GM13976 (cell line): ENCODE measurements at places on chromosomes 7 and 10.
A peak's percentile ranks its signal among the peaks of the same experiment; 100 is the strongest.

DNA sequence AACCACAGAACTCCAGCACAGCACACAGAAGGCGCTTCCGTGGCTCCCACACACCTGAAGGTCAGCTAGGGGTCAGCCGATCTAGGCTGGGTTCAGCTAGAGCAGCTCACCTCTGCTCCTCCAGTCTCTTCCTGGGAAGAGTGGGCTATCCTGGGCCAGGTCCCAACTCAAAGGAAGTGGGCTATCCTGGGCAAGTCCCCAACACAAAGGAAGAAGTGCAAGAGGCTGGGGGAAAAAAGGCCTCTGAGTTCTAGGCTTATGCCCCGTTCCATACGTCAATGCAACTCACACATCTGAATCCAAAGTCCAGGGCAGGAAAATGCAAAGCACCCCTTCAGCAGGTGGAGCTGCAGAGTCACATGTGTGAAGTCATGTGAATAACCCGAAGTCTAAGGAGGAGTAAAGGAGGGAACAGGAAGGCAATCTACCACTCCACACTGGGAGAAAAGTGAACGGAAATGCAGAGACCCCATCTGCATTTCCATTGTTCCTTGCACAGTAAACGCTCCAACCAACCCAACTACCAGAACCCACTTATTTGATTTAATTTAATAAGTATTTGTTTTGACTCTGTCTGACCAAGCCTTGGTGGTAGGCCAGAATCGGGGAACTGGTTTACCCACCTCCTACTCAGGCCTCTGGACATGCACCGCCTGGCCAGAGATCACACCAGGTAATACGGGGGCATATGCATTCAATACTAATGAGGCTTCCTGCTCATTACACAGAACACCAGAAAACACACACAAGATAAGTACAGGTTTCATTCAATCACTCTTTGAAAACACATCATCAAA, 95.5 kb upstream of the RNF32 start:
- no peak for DNase-seq

DNA sequence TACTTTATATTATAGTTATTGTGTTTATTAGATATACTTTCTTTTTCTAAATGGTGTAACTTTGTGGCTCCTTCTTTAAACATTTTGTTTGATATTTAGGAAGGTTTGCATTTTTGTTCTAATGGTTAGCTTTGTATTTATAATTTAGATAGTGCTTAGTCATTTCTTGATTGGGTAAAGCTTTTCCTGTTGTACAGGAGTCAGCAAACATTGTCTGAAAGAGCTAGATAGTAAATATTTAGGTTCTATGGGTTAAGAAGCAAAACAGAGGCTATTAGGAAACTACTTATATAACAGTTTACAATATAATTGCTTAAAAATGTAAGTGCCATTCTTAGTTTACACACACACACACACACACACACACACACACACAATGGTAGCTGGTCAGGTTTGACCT, 70.6 kb upstream of the CCDC6 start:
- DNase-seq = no peak

- no peak for DNase-seq
Observed at GRCh38 chr7:85471740-85472139, 284.9 kb upstream of the SEMA3D start.

- DNase-seq = no peak
Observed at GRCh38 chr7:22846961-22847360, 24.3 kb upstream of the TOMM7 start.

DNA sequence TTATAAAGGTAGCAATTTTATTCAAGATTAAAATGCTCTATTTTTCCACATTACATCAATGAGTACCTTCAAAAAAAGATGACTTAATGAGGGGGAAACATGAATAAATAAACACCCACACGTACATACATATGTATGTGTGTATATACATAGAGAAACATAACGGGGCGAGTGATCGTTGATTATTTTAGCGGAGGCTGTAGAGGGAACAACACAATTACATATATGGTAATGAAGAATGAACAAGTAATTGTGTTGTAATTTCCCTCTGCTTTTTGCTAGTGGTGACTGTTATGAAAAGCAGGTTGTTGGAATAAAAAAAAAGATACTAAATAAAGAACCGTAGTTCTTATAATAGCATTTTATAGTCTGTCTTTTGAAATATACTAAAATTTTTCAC, 63.2 kb downstream of the CACNB2 start:
- no peak for DNase-seq

DNA sequence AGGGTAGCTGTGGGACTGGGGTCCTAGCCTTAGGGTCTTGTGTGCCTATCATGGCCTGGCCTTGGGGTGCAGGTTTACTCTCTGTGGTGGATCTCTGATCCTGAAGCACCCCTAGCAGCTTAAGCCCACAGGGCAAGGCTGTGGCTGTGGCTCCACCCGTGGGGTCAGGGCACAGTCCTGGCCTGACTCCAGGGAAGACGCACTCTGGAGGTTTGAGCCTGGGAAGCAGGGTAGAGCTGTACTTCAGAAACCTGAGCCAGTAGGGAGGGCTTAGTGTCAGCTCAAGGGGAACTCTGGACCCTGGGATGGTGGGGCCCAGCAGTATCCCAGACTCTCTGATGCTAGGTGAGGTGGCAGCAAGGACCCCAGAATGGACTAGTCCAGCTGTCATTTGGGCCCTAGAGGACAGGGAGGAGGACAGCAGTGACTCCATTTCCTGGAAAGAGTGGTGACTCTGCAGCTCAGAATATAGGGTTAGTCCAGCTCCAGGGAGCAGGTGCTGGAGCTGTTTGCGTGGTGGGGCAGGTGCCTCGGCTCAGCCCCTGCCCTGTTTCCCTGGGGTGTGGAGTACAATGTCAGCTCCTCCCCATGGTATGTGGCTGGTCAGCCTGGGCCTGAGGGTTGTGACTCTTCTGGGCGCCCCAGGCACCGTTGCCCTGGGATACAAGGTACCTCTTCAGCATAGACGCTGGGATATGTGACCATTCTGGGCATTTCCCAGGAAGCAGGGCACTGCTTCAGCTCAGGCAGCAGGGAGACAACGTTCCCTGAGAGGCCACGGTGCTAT, 15.8 kb downstream of the GTPBP4 start:
- DNase-seq = no peak

- DNase-seq = no peak
Observed at GRCh38 chr7:34734771-34735170, 76.8 kb downstream of the NPSR1 start.

DNA sequence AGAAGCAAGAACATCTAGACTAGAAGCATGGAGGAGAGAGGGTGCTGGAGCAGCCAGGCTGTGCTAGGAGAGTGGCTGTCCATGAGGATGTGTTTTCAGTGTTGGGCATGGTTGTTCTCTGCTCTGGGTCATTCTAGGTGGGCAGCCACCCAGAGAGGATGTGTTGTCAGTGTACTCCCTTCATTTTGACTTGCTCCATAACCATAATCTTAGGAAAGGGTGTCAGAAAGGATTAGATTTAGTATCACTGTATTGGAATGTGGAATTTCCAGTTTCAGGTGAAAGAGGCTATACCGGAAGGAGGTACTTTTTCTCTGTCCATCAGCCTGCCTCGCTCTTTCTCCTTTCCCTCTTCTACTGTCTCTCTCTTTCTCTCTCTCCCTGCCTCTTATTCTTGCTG, 474.5 kb upstream of the PODXL start:
- DNase-seq = no peak

DNA sequence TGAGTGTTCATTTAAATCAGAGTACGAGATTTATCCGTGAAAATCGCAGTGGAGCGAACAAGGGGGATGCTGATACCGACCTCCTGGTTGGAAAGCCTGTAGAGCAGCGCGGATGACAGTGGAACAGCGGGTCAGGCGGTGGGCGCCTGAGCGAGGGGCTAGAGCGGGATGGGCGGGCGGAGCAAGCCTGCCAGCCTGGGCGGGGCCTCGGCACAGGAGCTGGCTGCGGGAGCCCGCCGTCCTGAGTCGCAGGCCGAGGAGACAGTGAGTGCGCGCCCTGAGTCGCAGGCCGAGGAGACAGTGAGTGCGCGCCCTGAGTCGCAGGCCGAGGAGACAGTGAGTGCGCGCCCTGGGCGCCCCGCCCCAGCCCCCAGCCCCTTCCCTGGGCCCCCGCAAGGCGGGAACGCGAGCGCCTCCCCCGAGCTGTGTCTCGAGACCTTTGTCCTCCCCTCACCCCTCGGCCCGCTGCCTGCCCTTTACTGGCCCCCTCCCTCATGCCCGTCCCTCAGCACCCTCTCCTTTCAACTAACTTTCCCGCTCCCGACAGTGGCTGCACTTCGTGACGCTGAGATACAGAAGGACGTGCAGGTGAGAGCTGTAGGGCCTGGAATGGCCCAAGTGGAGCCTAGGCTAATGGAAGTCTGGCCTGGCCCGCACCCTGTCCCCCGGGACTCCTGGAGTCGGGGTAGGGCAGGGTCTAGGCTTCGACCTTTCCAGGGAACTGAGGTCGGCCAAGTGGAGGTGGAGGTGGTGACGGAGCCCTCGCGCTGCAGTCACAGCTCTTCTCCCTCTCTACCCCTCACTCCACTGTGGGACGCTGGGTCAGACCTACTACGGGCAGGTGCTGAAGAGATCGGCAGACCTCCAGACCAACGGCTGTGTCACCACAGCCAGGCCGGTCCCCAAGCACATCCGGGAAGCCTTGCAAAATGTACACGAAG, at the start of gene AS3MT:
Gene AS3MT (plus strand): TSS at position 213 of the 941 bp plus-strand sequence. CDS start 123 bp downstream, at position 336.
- DNase-seq = peak; percentile 54

DNA sequence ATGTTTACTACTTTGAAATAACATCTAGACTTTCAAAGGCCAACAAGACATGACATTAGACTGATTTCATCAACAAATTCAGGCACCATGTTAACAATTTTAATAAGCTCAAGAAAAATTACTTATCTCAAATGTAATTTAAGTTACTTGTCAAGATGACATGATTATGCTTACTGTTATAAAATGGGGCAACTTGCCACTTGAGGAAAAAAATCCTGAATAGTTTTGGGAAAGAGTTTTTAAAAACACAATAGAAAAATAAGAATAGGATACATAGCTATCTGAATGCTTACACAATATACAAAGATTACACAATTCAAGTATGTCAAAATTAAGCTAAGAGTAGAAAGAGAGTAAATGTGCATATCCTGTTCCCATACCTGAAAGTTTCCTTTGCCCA, 85.4 kb downstream of the RNF32 start:
- DNase-seq = no peak

- DNase-seq = no peak
Observed at GRCh38 chr10:89540420-89540949, 5.1 kb upstream of the SLC16A12 start.

- DNase-seq = no peak
Observed at GRCh38 chr7:148218603-148219002, 372.0 kb upstream of the C7orf33 start.

GRCh38 chr10:53022611-53023088, 250.1 kb upstream of the MBL2 start:
- no peak for DNase-seq

- no peak for DNase-seq
Observed at GRCh38 chr10:73788864-73789658, 3.7 kb downstream of the ZSWIM8 start.

- no peak for DNase-seq
Observed at GRCh38 chr7:92695308-92696261, 105.4 kb upstream of the FAM133B start.

GRCh38 chr7:84462259-84462658, 267.7 kb upstream of the SEMA3A start:
- no peak for DNase-seq

- DNase-seq = no peak
Observed at GRCh38 chr7:96710544-96710943, 898 bp upstream of the SEM1 start.

GRCh38 chr7:19437446-19437845, 271.4 kb downstream of the POLR1F start:
- DNase-seq = no peak

GRCh38 chr10:30870896-30871295, 160.8 kb downstream of the ZNF438 start:
- DNase-seq = no peak

DNA sequence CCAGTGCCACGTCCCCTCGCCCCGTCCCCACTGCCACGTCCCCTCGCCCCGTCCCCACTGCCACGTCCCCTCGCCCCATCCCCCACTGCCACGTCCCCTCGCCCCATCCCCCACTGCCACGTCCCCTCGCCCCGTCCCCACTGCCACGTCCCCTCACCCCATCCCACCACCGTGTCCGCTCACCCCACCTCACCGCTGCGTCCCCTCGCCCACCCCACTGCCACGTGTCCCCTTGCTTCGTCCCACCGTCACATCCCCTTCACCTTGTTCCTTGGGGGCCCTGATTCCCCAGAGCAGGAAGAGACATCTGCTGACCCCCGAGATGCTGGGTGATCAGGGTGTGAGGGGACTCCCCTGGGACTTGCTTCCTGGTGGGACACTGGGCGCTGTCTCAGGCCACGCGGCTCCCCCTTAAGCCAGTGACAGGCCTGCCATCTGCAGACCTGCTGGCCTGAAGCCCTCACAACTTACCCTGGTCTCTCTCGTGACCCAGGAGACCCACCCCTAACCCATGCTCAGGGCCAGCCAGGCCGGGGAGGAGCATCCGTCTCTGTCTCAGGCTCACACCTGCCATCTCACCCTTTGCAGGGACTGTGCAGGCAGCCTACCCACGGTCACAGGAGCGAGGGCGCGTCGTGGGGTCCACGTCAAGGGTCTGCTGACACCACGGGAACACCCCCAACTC, 260.4 kb downstream of the ELFN1 start:
- DNase-seq = no peak

DNA sequence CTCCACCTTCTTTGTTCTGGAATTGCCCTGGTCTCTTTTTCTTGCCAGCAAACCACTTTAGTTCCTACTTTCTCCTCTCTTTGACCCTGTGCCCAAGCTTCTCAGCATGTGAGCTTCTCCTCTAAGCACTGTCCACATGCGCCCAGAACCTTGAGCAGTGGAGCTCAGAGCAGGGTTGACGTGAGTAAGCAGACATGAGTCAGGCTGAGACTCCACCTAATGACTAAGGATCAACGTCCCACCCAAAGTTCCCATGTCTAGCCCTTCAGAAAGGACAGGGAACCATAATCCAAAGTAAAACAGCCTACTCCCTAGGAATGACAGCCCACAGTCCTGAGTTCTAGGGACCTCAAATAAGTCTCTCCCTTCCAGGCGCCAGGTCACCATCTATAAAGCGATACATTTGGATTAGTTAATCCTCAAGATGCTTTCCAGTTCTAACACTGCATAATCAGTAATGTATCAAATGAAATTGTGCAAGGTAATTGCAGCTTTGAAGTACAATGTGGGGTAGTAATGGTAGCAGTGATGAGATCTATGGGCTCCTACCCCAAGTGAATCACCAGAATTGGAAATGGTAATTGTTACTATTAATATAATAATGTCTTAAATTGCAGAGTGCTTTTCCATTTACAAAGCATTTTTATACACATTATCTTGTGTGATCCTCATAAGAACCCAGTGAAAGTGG, 44.5 kb downstream of the KCNMA1 start:
- DNase-seq = no peak

DNA sequence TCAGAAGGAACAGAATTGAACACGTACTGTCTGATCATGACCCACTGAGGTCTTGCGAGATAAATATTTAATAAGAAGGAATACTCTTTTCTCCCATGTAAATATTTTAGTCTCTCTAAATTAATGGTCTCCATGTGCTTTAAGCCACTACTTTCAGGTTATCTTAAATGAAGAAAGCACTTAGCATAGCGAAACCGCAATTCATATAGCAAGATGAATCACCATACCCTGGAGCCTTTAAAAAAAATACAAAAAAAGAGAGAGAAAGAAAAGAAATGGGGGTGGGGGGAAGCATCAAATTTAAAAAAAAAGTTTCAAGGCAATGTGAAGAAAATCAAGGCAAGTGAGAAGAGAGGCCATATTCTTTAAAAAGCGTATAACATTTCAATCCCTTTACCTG, 82.5 kb downstream of the CTTNBP2 start:
- no peak for DNase-seq
